Cardiac muscle cell (in vitro differentiated cells and primary cell): ENCODE measurements at places on chromosomes 13 and 19.

DNA sequence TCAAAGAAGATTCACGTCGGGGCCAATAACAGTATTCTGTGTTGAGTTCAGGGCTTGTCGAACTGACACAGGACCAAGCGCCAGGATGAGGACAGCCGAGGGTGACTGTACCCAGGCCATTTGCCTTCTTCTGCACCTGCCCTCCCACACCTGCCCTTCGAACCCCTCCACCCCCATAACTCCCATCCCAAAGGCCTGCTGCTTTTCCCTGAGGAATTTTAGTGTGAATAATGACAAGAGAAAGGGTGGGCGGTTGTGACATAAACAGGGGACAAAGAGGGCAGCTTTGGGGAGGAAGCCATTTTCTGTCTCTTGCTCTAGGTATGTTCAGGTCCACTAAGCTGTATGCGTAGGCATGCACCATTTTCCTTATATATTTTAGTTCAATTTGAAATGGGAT is 26.1 kb downstream of the GJA3 start:
- DNase-seq: no peak

DNA sequence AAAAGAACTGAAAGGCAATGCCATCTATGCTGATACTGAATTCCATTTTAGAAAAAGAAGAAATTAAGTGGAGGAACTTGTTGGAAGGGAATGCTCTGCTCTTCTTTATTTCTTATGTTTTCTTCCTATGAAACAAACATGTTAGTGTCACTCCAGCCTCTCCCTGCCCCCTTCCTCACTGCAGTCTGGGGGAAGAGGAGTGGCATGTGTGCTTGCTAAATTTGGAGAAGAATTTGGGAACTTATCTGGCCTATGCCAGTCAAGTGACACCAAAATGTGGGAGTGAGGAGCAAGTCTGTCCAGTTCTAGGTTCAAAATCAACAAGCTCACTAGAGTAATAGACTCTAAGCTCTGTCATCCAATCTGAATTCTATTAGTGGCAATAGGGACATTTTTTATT is 214.6 kb downstream of the RBM26 start:
- no peak for DNase-seq

DNA sequence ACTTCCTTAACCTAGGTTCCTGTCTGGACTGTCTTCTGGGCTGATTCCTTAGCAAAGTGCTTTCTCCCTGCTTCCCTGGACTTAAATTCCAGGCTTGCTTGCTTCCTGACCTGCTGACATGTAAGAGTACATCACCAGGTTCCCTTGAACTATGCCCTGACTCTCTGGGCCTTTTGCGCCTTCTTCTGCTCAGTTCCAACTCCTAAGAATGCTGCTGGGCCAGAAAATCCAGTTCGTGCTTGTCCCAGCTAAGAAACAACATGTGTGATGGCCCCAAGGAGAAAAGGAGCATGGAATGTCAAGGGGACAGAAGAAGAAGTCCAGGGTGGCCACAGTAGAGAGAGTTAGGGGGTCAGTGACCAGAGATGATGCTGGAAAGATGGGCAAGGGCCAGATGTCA is 42.6 kb upstream of the MBNL2 start:
- no peak for DNase-seq

- no peak for DNase-seq
Observed at GRCh38 chr13:65387743-65388347, 1842.3 kb downstream of the PCDH9 start.

GRCh38 chr19:48815870-48816501 is 5.2 kb upstream of the BCAT2 start:
- peak; percentile 58 for DNase-seq

DNA sequence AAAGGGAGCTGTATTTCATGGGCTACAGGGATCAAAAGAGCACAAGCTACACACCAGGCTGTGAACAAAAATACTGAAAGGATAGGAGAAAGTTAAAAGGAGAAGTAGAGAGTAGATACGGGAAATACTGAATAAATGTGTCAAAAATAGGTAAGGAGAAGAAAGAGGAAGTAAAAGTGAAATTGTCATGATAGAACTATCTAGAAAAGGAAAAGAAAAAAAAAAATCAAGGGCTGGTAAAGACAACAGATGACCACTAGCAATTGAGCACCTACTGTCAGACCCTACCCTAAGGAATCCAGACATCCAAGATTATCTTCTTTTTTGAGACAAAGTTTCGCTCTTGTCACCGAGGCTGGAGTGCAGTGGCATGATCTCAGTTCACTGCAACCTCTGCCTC is 4.8 kb downstream of the RUBCNL start:
- no peak for DNase-seq

DNA sequence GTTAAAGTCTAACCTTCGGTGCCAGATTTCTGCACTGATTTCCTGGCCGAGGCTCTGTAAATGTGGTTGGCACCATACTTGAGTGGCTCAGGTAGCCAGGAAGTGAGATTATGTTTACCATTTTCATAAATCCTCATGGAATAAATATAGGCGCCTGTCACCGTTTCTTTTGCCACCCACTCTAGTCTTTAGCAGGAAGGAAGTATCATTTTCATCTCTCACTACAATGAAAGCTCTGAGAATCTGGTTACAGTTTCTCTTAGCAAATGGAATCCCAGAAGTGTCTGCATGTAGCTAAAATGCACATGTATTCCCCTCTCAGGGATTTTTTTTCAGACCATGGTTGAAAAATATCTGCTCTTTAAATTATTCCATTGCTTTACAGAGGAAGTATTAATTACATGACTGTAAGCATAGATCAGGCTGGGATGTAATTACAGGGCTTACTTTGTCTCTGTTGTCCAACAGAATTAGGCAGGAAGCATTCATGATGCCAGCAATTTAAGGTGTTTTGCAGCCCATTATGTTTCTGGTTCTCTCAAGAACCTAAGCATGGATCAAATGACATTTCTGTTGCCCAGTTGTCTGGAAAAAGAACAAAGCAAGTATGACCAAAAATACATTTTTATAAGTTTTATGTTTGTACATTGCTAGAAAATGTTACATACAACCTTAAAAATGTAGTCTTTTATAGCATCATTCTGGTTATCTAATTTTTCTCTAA is 221.7 kb upstream of the SPRY2 start:
- no peak for DNase-seq

GRCh38 chr13:25170554-25171111 is 1.5 kb downstream of the AMER2 start:
- DNase-seq: peak; percentile 39

DNA sequence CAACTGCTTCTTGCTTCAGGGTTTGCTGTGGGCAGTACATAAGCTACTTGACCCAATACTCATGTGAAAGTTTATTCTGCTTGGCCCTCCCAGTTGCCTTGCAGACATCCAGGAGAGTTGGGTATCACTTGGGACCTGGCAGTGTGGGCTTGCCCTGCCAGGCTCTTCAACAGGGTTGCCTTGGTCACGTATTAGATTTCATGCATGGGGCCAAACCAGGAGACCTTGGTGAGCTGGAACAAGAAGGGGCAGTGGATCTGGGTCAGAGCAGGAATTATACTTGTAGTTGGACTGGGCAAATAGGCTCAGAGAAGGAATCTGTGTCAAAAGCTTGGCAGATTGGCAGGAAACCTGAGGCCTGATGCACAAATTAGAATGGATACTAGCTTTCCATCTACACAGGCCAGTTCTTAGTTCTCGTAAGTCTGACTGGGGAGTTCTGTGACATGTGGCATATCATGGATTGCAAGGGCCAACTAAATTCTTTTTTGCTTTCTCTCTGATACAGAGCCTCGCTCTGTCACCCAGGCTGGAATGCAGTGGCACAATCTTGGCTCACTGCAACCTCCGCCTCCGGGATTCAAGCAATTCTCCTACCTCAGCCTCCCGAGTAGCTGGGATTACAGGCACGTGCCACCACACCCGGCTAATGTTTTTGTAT is 192.6 kb upstream of the SERP2 start:
- DNase-seq: no peak

DNA sequence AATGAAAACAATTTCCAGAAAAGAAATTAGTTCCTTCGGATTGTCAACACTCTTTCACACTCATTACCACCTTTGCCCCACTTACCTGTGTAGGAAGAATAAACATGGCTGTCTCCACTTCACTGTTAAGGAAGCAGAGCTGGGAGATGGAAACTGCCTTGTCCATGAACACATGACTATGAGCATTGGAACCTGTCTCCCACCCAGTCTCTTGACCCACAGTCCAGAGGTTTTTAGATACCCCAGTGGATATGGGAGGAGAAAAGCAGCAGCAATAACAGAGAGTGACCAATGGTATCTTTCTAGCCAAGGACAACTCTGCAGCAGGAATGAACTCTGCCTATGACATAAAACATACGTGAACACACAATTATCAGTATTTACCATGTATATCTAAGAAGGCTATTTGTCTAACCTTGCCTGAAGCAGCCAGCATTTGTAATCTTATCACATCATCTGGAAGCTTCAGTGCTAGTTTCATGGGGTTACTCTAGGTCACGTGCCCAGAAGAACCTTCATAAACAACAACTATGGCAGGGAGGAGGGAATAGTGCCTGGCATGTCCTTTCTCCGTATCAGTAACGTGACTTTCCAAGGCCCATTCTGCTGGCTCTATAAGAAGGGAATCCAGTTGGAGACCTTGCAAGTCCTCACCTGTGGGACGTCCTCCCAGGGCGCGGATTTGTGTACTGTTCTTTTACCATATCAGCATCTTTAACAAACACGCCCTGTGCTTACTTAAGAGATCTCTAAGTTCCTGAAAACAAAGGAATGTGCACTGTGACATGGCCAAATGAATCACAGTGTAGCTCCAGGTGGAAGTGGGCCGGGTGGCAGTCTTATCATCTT is 221.8 kb upstream of the UBL3 start:
- no peak for DNase-seq

GRCh38 chr13:45799451-45799850 is 52.1 kb downstream of the SIAH3 start:
- DNase-seq: no peak

DNA sequence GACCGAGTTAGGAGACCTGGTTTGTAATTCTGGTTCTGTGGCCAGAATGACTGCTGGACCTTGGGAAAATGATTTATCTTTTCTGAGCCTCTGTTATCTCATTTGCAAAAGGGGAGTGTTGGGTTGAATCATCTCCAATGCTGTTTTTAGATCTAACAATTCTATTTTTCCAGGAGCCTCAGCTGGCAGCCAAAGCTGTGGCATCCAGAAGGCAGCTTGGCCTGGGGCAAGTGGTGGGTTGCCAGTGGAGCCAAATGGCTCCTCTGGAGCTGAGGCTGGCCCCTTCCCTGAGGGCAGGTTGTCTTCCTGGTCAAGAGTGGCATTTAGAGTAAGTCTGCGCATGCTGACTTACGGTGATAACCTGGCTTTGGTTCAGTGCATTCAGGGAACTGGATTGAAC is 21.3 kb downstream of the B3GLCT start:
- DNase-seq: no peak

DNA sequence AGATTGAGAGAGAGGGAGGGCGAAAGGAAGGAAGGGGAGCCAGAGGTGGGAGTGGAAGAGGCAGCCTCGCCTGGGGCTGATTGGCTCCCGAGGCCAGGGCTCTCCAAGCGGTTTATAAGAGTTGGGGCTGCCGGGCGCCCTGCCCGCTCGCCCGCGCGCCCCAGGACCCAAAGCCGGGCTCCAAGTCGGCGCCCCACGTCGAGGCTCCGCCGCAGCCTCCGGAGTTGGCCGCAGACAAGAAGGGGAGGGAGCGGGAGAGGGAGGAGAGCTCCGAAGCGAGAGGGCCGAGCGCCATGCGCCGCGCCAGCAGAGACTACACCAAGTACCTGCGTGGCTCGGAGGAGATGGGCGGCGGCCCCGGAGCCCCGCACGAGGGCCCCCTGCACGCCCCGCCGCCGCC is at the start of gene TNFSF11:
TNFSF11 (plus strand) TSS at position 142 of the 400 bp plus-strand sequence; CDS start at position 294, 152 bp downstream.
- DNase-seq: peak; percentile 33

GRCh38 chr19:30061223-30062064 is 119.4 kb downstream of the URI1 start:
- no peak for DNase-seq

- no peak for DNase-seq
Observed at GRCh38 chr13:106095919-106096318, 439.5 kb downstream of the EFNB2 start.

GRCh38 chr13:32588736-32589135 is 2.5 kb downstream of the PDS5B start:
- DNase-seq: peak; percentile 3
